ENCODE measurements at places on chromosomes 7 and 10.

- no peak for DNase-seq
Observed at GRCh38 chr7:40356871-40357709, 222.3 kb downstream of the SUGCT start.

- peak; percentile 18 for DNase-seq
Observed at GRCh38 chr10:44878706-44879530, 32.2 kb upstream of the TMEM72 start.

- no peak for DNase-seq
Observed at GRCh38 chr10:50360077-50360850, 108.9 kb upstream of the ASAH2 start.

- DNase-seq = no peak
Observed at GRCh38 chr7:26374647-26375373, 83.1 kb downstream of the SNX10 start.

All from HT1080 (cell line).